Left renal pelvis (tissue), 4 donors: ENCODE measurements at places on chromosomes 6 and 20. TPM values are rescaled to one million over a fixed set of nuclear protein-coding genes. Genes with fewer than 3 reads are reported as not detected.

DNA sequence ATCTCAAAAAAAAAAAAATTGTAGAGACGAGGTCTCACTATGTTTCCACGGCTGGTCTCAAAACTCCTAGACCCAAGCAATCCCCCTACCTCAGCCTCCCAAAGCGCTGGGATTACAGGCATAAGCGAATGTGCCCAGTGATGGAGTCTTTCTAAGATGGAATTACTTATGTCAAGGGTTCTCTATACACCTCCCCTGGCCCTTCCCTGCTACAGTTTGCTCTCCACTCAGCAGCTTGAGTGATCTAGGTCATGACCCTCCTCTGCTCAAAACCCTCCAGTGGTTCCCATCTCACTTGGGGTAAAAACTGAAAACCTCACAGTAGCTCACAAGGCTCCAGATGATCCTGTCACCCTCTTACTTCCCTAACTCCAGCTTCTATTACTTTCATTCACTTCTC lies 1.8 kb upstream of the DNPH1 start:
- no peak for DNase-seq

The CRISP3 gene
- 0.34 TPM for polyA plus RNA-seq

DNA sequence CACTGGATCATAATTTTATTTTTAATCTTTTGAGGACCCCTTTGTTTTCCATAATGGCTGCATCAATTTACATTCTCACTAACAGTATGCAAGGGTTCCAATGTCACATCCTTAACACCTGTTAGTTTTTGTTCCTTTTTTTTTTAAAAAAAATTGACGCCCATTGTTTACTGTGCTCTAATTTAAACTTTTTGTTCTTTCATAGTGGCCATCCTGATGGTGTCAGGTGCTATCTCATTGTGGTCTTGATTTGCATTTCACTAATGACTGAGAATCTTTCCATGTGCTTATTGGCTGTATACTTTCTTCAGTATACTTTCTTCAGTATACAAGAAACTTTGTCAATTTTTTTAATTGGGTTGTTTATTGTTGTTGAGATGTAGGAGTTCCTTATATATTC lies 347.0 kb downstream of the RNGTT start:
- no peak for DNase-seq

DNA sequence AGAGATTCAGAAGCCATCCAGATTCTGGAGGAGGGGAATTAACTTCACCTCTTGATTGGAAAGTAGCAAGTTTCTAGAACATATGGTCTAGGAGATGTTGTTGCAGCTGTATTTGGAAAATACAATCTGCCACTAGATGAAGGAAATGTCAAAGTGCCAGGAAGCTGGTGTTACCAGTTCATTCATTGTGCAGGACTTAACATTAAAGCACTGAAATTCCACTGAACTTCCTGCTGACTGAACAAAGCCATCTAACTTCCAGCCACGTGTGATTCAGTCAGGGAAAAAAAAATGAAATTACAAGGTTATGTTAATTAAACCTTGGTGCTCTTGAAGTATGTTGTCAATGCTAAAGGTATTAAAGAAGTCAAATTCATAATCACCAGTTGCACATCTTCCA lies 321.5 kb upstream of the SASH1 start:
- no peak for DNase-seq

DNA sequence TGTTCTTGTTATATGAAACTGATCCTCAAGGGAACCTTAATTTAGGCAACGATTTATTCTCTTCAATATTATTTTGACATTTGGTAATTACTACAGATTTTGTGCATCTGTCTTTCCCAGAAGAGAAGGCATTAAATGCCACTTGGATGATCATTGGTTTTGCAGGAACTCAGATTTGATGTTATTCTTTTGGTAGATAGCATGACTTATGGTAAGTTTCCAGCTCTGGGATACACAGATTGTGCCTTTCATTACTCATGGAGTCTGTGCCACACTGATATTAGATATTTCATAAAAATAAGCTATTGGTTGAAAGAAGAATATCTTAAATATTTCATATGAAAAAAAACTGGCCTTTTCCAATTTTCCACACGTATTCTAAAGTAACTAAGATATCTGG lies 120.1 kb downstream of the AIG1 start:
- no peak for DNase-seq

GRCh38 chr6:5671601-5672559 lies 334.8 kb downstream of the NRN1 start:
- no peak for DNase-seq

DNA sequence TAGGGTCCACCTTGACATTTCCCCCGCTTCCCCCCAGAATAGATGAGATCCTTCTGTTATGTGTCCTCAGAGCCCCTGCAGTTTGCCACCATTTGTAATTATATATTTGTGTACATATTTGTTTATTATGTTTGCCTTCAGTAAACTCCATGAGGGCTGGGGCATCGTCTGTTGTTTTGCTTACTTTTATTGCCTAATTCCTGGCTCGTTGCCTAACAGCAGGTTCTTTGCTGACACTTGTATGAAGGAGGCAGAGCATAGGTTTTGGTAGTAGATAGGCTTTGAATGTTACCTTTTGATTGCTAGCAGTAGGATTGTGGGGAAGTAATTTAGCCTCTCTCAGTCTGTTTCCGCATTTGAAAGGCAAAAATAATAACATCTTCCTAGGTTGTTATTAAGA lies 9.9 kb downstream of the MAP3K4 start:
- no peak for DNase-seq

GRCh38 chr6:28258877-28259777 lies at the start of gene NKAPL:
TSS of gene NKAPL (plus strand) at chr6:28259297. CDS start at chr6:28259372, 75 bp downstream.
- no peak for DNase-seq

DNA sequence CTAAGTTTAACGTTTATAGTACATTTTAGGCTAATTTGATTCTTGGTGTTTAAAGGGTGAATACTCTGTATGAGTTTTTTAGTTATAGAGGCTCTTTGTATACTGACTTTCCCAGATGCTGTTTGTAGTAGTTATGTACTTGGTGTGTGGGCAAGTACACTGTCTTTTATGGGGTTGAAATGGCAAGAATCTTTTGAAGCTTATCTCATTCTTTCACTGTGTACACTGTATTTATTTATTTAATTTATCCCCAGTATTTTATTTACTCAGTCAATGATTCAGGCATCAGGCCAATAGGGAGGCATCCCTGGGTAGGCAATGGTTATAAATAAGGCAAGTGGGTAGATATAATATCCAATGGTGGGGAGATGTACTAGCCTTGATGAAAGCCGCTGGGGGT lies 277.0 kb upstream of the PTCHD4 start:
- no peak for DNase-seq

DNA sequence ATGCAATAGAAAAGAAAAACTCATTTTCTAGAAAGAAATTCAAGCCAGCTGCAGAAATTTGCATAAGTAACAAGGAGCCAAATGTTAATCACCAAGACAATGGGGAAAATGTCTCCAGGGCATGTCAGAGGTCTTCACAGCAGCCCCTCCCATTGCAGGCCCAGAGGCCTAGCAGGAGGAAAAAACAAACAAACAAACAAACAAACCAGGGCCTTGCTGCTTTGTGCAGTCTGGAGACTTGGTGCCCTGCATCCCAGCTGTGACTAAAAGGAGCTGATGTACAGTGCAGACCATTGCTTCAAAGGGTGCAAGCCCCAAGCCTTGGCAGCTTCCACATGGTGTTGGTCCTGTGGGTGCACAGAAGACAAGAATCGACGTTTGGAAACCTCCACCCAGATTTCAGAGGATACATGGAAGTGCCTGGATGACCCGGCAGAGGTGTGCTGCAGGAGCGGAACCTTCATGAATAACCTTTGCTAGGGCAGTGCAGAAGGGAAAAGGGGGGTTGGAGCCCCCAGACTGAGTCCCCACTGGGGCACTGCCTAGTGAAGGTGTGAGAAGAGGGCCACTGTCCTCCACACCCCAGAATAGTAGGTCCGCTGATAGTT lies 110.9 kb upstream of the AKAP12 start:
- no peak for DNase-seq

The EYA4 gene
- 11.3 TPM for polyA plus RNA-seq

DNA sequence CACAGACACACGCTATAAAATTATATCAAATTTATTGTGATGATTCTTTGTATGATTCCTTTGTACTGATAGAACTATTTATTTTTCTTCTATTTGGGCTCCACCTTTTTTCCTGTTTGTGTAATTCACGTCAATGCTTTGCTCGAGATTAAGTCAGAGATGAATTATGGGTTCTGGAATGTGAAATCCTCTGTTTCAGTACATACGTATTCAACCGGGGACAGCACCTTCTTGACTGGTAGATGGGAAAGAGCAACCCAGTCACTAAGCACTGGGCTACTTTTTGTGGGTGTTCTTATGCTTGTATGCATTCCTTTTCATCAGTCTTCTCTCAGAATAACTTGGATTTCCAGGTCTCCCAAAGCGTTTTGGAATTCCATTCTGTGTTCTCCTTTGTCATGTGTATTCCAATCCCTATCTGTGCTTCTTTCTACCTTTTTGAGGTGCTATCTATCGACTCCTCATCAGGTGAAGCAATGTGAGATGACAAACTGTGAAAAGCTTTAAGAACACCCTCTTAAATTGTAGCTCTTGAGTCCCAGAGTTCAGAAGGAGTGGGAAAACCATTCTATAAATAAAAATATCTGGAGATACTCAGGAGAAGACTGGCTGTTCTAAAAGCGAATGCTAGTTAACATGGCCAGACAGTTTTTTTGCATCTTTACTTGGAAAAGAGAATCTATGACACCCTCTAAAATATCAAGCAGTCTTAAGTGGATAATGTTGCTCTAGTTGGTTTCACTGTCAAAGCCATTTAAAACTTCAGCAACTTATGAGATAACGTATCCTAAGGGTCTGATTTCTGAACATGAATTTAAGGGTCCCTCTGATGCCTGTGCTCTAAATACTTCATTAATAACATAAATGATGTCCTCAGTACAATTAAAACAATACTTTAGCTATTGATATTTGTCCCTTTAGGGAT lies 197.7 kb upstream of the PREP start:
- no peak for DNase-seq

- peak; percentile 41 for DNase-seq
Measured at GRCh38 chr20:44247586-44248409, 690 bp downstream of the GDAP1L1 start.

GRCh38 chr6:72250664-72251063 lies 364.3 kb downstream of the RIMS1 start:
- no peak for DNase-seq

The CTSA gene
- polyA plus RNA-seq, result 109 TPM

GRCh38 chr6:1572892-1573291 lies 36.8 kb upstream of the FOXC1 start:
- no peak for DNase-seq

- DNase-seq, result no peak
Measured at GRCh38 chr20:49313283-49313682, 35.4 kb upstream of the ZNFX1 start.
